Midbrain (tissue), 1 donor: ENCODE measurements at places on chromosomes 11 and 22.

- DNase-seq = no peak
Measured at GRCh38 chr22:17402293-17402692, 33.0 kb downstream of the CECR2 start.

DNA sequence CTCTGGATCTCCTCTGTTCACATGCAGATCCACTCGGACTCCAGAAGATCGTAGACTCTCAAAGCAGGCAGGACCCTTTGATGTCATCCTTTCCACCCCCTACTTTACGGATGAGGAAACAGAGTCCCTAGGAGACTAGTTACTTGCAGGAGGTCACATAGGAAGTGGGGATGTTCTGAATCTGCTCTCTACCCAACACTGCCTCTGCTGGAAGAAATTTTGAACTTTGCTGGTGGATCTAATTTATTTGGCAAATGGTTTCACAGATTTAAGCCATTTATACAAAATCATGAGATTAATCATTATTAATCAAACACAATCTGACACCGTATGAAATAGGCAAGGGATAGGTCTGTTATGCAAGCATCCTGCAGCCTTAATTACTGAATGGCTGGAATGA is 55.0 kb upstream of the USP47 start:
- peak; percentile 24 for DNase-seq

- DNase-seq = peak; percentile 40
Measured at GRCh38 chr11:6022956-6023355, 7.6 kb downstream of the OR56A1 start.

- no peak for DNase-seq
Measured at GRCh38 chr11:20249796-20250195, 89.5 kb upstream of the DBX1 start.

- no peak for DNase-seq
Measured at GRCh38 chr11:2313051-2313951, 11.5 kb downstream of the TSPAN32 start.

DNA sequence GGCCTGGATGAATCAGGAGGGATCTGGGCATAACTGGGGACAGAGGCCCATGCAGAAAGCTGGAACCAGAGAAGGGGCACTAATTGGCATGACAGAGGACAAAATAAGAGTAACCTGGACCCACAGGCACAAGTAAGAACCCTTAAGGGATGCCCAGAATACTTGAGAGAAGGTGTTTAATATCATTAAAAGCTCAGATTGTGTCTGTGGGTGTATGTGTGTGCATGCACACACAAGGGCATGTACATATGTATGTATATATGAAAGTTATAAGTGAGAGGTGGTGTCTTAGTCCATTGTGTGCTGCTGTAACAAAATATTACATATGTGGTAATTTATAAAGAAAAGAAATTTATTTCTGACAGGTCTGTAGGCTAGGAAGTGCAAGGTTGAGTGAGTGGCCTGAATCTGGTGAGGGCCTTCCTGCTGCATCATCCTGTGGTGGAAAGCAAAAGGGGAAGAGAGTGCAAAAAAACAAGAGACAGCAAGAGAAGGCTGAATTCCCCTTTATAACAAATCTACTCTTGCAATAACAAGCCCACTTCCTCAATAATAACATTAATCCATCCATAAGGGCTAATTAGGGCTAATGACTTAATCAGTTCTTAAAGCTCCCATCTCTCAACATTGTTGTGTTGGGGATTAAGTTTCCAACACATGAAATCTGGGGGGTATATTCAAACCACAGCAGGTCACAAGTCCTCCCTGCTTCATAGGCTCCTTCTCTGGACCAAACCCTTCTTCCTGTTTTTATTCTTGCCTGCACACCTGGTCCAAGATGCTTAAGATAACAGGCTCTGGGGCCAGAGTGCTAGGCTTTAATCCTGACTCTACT is 68.3 kb upstream of the POU2AF2 start:
- DNase-seq = no peak

DNA sequence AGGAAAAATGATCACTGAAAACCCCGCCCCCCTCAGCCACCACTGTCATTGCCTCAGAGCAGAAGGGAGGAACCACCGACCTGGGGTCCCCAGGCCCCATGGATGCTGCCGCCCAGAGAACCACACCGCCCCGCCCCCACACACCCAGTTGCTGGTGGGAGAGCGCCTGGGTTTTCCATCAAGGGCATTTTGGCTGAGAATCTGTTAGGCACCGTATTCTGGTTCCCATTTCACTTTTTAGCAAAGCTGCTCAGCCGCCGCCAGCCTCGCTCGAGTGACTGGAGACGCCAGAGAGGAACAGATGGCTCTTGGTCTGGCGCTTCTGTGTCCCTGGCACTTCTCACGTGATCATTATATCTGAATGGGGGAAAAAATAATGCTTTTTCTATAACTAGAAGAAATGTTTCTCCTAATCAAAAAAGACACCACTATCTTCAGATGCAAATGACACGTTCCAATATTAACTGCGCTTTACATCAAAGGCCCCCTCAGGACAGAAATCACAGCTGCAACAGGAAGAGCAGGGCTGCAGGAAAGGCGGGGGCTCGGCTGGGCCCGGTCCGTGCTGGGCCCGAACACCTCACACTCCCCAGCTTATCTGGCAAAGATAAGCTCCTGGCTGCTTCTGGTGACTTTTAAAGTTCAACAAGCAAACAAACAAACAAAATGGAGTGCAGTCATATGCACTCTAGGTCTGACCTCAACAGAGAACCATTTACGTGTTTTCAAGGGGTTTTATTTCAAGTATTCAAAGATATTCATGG is 149.8 kb downstream of the MPPED1 start:
- no peak for DNase-seq

- DNase-seq = no peak
Measured at GRCh38 chr11:66349084-66349386, 1.6 kb upstream of the B4GAT1 start.

DNA sequence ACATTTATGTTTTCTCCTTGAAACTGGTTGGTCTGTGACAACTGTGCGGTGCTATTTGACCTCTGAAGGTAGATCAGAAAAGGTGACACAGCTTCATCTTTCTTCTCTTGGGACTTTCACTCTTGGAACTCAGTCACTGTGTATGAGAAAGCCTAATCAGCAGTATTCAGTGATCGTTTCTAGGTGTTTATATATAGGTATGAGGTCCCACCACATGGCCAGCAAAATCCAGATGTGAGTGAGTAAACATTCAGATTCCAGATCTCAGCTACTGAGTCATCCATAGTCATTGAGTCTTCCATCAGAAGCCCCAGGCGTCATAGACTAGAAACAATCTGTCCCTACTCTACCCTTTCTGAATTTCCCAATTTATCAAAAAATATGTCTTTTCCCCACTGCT is 117.3 kb upstream of the CTSC start:
- no peak for DNase-seq

DNA sequence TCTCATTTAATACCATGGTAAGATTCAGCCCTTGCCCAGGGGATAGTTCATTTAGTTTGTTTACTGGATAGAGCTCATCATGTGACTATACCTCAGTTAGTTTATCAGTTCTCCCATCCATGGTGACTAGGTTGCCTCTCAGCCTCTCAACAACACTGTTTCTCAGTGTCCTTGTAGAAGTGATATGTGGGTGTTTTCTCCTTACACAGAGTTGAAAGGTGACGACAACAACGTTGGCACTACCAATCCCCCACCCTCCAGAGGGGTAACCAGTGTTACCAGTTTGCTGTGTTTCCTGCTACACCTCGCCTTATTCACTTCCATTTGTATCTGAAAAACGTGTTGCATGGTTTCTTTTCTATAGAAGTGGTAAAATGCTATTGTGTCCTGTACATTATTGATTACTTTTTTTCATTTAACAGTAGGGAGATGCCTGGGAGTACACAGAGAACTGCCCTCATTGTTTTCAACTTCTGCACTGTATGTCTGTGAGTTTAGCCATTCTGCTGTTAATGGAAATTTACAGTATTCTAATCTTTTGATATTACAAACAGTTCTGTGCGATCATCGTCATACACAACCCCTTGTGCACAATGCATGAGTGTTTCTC is 11.6 kb downstream of the NEAT1 start:
- DNase-seq = no peak

DNA sequence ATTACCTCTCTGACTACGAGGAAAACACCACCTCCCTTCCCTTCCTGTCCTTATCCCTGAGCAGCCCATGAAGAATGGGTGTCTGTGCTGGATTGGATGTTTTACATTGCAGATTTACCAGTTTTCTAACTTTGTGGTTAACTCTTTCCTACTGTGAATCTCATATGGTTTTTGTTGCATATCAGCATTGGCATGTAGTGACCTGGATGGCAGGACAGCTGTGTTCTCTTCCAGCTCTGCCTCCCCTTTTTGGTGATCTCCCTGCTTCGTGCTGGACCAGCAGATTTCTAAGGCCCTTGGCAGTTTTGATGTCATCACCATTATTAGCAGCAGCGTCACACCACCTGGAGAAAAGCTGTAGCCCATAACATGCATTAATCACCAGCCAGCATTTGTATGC is 26.7 kb downstream of the OR6Q1 start:
- no peak for DNase-seq

DNA sequence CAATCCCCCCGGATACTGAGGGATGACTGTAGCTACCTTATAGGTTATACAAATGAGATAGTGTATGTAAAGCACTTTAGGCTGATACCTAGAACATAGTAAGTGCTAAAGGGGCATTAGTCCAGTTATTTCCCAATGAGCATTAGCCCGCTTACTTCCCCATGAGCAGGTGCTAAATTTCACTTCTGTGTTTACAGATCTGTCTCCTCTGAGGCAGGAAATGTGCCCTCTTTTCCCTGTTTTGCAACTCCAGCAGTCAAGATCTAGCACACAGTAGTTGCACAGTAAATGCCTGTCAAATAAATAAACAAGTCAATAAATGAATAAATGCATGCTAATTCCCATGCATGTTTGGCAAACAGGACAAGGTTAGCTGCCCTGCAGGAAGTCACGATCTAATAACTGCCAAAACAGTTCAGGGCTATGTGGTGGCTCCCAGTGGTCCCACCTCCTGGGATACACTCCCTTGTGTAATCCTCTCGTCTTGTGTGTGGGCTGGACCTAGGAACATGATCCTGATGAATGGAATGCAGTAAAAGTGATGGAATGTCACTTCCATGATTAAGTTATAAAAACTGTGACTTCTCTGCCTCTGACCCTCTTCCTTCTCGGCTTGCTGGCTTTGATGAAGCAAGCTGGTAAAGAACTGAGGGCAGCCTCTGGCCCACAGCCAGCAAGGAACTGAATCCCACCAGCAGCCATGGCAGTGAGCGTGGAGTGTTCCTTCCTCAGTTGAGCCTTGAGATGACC is 459.0 kb downstream of the SOX6 start:
- no peak for DNase-seq

DNA sequence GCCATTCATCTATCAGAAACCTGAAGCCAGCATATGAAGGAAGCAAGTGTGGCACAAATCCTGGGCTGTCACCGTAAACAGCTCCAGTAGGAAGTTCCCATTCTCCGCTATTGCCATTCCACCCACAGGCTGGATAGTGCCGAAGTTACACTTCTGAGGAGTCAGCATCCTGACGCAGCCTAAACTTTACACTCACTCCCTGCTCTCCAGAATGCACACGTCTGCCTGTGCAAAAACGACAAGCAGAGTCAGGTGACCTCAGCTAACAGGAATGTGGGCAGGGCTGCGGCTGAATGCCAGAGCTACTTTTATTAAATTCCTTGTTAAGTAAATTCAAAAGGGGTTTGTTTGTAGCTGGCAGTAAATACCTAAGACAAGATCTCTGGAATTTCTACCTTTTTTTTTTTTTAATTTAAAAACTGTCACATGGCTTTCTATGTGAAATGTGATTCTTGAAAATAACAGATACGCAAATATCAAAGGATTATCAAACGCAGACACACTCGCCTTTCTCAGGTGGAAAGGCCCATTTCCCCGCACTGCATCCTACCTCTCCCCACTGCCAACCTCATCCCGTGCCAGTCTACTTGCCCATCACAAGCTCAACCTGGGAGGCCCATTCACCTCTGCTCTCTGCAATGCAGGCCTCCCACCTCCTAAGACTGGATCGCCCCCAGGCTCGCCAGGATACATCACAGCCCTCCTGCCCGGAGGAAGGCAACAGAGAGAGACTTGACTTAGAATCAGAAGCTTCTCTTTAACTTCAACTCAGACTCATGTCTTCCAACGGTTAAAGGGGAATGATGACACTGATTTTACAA is 33.5 kb downstream of the NFRKB start:
- DNase-seq = no peak

DNA sequence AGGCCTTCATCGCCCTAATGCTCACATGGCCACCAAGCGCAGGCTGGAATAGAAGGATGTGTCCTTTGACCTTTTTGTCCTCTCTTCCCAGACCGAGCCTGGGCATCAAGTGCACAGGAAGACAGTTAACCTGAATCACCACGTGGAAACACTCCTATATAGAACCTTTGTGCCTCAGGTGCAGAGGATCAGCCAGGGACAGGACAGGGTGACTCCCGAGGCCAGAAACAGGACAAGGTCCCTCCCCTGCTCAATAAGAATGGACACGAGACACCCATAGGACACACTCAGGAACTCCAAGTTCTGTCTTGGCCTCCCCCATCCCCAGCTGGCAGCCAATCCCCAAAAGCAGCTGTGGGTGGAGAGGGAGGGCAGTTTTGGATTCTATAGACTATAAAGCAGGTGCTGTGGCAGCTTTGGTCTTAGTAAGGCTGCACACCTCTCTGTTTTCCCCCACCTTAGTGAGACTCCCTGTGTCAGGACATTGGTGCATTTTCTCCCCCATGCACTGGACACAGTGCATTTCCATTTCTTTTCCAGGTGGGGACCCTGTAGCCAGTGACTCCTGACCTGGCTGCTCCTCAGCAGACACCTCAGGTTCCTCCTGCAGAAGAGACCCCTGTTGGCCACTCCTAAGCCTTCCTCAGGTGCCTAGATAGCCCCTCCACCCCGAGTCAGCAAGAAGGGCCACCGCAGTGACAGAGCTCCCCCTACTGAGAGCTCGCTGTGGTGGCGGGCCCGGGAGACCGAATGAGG is 43.6 kb upstream of the POU2AF1 start:
- DNase-seq = peak; percentile 38

DNA sequence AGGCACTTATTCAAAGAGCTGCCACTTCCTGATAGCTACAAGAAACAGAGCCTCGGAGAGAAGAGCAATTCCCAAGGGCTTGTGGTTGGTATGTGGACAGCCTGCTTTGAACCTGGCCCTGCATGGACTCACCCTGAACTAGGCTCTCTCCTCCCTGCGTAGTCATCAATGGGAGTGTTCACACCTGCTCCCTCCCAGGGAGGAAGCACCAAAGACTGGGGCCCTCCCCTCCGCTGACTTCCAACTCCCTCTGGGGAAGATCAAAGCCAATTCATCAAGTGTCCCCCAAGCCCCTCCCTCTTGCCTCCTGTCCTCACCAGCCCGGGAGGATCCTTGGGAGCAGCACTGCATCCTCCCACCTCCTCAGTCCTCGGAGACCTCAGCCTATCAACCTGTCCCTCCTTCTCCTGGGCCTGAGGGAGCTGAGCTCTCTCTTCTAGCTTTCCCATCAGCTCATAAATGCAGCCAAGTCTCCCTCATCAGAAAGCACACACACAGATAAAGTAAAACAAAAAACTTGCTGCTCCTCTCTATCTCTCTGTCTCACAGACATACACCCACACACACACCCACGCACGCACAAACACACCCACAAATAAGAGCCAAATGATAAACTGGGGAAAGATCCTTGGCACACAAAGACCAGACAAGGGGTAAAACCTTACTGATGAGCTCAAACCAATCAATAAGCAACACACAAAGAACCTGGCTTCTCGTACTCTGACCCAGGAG is 3.3 kb downstream of the A4GALT start:
- no peak for DNase-seq
